ENCODE measurements at places on chromosomes 1 and 21. TPM values are rescaled to one million over a fixed set of nuclear protein-coding genes. Genes with fewer than 3 reads are reported as not detected.

DNA sequence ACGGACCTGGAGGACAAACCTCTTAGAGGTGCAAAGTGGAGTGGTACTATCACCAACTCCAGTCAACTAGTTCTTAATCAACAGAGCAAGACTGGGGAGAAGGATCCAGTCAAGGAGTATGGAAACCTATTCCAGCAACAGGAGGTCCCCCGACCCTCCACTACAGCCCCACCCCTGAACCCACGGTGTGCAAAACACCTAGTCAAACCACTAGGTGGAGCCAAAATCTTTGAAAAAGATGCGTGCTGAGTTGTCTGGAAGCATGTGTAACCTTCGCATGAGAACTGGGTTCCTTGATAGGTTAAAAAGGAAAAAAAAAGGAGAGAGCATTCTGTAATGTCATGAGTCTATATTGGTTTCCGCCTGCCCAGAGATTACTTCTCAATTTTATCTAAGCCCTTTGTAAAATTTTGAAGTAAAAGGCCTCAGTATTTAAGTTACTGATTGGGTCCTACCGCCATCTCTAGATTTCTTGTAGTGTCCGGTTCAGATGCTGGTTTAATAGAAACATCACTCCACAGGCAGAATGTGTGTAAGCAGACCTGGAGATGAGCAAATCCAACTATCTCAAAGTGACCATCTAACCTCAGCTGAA is 81.9 kb upstream of the HAO2 start:
- H3K4me3 ChIP-seq = no peak overlapping the region
- H3K36me3 ChIP-seq = no peaks in the 10 kb centered on the region
- peaks cover 12% of the 10 kb centered on the region for H3K4me1 ChIP-seq
- H3K27ac ChIP-seq = no peak overlapping the region
- no peaks in the 10 kb centered on the region for H3K27me3 ChIP-seq

GRCh38 chr1:40363721-40364120 is 9.8 kb upstream of the SMAP2 start:
- H3K36me3 ChIP-seq = no peaks in the 10 kb centered on the region
- H3K27ac ChIP-seq = no peak overlapping the region
- peaks cover 8% of the 10 kb centered on the region for H3K4me1 ChIP-seq
- H3K4me3 ChIP-seq = no peak overlapping the region
- DNase-seq = no peak

F3 gene
- 7.4 TPM for total RNA-seq

ZSWIM5 gene
- total RNA-seq = 0.36 TPM

CBR3 gene
- 22.7 TPM for total RNA-seq

Measured in osteoblast (primary cell).